Stimulated activated CD8-positive, alpha-beta memory T cell treated with anti-CD3 and anti-CD28 coated beads, Interleukin-2, amount 100 ng/mL, for 1 hour (primary cell): ENCODE measurements at places on chromosomes 2 and 18.

DNA sequence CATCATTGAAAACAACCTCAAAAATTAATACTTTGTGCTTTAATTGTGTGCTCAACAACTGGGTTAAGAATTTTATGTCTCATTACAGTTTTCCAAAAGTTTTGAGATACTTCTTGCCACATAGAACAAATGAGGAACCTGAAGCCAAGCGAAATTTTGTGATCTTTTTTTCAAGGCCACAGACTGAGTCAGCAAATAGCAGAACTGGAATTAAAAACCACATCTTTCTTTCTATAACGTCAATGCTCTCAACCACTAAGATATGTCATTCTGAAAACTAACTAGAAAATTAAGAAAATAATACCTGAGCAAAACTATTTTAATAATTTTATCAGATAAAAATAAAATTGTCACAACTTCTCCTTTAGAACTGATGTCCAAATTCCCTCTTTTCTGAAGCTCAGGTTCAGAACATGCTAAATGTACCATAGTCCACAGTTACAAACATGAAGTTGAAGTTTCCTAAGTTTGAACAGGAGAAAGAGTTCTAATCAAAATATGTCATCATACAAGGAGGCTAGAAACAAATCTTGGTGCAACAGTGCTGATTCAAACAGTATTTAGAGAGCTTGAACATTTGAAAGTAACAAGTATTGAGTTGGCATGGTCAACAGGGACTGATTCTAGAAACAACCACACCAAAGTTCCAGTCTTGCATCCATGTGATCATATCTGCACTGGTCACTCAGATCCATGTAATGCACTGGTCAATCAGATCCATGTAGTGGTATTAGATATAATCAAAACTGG lies 27.6 kb upstream of the CALCRL start:
- DNase-seq: no peak

GRCh38 chr2:128622955-128623620 lies 304.4 kb upstream of the HS6ST1 start:
- no peak for DNase-seq

GRCh38 chr2:213425618-213426017 lies 141.4 kb downstream of the SPAG16 start:
- no peak for DNase-seq

GRCh38 chr2:202122980-202123720 lies 50.1 kb downstream of the KIAA2012 start:
- no peak for DNase-seq

- no peak for DNase-seq
These were observed 124.6 kb downstream of the ZNF407 start for GRCh38 chr18:74722237-74722636.

GRCh38 chr2:47232738-47233415 lies 77.8 kb upstream of the STPG4 start:
- no peak for DNase-seq
